ENCODE measurements at places on chromosomes 13 and 19.

GRCh38 chr13:112903071-112903577 is 65.9 kb upstream of the MCF2L start:
- no peak for DNase-seq

DNA sequence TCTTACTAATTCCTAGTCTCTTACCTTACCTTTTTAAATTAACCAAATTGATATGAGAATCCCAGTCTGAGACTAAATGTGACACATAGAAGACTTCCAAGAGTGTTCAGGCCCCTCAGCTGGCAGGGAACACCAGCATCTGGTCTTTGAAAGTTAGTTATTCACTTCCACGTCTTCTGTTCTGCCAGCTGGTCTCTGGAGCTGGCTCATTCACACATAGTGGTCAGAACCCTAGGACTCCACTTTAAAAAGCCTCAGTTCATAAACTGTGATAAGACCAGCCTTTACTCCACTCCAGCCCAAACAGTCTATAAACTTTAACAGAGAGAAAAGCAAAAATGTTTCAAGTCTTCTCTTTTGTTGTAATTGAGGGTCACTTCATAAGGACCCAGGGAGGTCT is 263.0 kb downstream of the DCT start:
- no peak for DNase-seq

- DNase-seq, result no peak
Observed at GRCh38 chr13:40206241-40207000, 460.0 kb downstream of the FOXO1 start.

GRCh38 chr13:24166561-24166960 is 6.0 kb downstream of the SPATA13 start:
- DNase-seq, result no peak

All from NCI-H1092 (cell line).